ENCODE measurements at places on chromosomes 2 and 18. TPM values are rescaled to one million over a fixed set of nuclear protein-coding genes. Genes with fewer than 3 reads are reported as not detected.

IL1R2 gene
- 6.1 TPM for total RNA-seq

LHCGR gene
- total RNA-seq, result 2.2 TPM

PSTPIP2 gene
- 7.9 TPM for total RNA-seq

UGT1A3 gene
- total RNA-seq, result not detected

DNPEP gene
- total RNA-seq, result 62.6 TPM

C1QL2 gene
- not detected for total RNA-seq

TEX44 gene
- not detected for total RNA-seq

TCF23 gene
- total RNA-seq, result 0.13 TPM

PLGLB1 gene
- not detected for total RNA-seq

AQP12A gene
- total RNA-seq, result not detected

NEU2 gene
- total RNA-seq, result not detected

CCNT2 gene
- 31.6 TPM for total RNA-seq

KCNJ3 gene
- 1.2 TPM for total RNA-seq

KIAA2012 gene
- not detected for total RNA-seq

TUBA3E gene
- not detected for total RNA-seq

DCDC2C gene
- 4.0 TPM for total RNA-seq

TMEM178A gene
- total RNA-seq, result 5.6 TPM

ALLC gene
- not detected for total RNA-seq

C2orf72 gene
- 0.54 TPM for total RNA-seq

CXCR1 gene
- not detected for total RNA-seq

ACTR3 gene
- 181 TPM for total RNA-seq

STAT4 gene
- total RNA-seq, result 4.8 TPM

OBSL1 gene
- total RNA-seq, result 88.9 TPM
